ENCODE measurements at places on chromosomes 1 and 21.
A peak's percentile ranks its signal among the peaks of the same experiment; 100 is the strongest.

DNA sequence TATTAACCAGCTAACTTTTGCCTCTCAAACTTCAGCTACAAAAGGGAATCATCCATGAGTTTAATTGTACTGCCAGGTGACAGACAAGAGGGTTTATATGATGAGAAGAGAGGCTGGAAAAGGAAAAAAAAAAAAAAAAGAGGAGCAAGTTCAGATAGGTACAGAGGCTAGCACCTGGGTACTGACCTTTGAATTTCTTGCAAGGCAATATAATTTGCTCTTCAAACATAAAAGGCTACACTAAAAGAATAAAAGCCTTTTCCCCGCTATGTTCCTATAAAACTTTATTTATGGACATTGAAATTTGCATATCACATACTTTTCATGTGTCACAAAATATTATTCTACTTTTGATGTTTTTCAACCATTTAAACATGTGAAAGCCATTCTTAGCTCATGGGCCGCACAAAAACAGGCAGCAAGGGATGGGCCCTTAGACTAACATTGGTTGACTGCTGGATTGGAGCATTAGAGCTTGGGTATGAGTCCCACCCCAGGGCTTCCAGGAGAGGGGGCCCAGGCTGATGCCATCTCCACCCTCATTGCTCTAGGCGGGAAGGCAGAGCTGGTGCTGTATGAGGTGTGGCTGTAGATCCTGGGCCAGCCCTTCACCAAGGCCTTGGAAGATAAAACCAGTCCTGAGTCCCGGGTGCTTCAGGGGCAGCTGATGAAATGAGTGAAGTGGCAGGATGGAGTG lies 44.3 kb downstream of the ATP1B1 start:
- no peak overlapping the region for H3K4me3 ChIP-seq
- H3K36me3 ChIP-seq = no peaks in the 10 kb centered on the region
- H3K4me1 ChIP-seq = peaks cover 28% of the 10 kb centered on the region
- no peak for DNase-seq
- H3K27ac ChIP-seq = peak overlapping the region; percentile 17
- H3K27me3 ChIP-seq = no peaks in the 10 kb centered on the region

DNA sequence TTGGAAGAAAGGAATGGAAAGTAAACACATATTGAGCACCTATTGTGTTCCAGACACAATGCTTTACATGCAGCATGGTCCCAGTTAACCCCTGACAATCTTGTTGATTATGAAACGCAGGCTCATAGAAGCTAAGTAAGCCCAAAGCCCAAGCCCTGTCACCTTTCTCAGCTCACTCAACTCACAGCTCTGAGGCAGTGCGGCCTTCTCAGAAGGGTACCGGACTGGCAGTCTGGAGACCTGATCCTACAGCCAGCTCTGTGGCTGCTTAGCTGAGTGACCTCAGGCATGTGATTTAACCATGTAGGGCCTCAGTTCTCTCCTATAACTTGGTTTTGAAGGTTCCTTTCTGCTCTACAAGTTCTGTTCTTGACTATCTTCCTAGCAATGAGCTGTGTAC lies 464 bp upstream of the RNASEL start:
- DNase-seq = no peak
- H3K27ac ChIP-seq = peak overlapping the region; percentile 97
- H3K27me3 ChIP-seq = no peaks in the 10 kb centered on the region
- H3K36me3 ChIP-seq = no peaks in the 10 kb centered on the region
- peaks cover 2% of the 10 kb centered on the region for H3K4me1 ChIP-seq
- H3K4me3 ChIP-seq = no peak overlapping the region

DNA sequence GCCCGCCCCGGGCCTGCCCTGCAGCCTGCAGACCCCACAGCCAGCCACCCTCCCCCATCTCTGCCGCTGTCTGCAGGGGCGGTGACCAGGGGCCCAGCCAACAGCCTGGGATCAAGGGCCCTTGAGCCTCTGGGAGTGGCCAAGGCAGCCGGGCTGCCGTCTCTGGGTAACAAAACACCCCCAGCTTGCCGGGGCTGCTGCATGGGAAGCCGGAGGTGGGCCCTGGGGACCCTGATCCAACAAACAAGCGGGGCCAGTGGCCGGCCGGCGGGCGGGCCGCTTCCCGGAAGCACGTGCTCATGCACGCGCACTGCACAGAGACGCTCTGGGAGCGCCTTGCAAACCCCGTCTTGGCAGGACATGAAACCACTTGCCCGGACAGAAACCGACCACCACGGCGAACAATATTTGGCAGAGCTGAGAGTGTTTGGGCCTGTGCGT lies 13.2 kb downstream of the MEGF6 start:
- peak overlapping the region; percentile 31 for H3K27ac ChIP-seq
- no peaks in the 10 kb centered on the region for H3K36me3 ChIP-seq
- peak; percentile 30 for DNase-seq
- no peaks in the 10 kb centered on the region for H3K27me3 ChIP-seq
- H3K4me1 ChIP-seq = peaks cover 15% of the 10 kb centered on the region
- H3K4me3 ChIP-seq = no peak overlapping the region

DNA sequence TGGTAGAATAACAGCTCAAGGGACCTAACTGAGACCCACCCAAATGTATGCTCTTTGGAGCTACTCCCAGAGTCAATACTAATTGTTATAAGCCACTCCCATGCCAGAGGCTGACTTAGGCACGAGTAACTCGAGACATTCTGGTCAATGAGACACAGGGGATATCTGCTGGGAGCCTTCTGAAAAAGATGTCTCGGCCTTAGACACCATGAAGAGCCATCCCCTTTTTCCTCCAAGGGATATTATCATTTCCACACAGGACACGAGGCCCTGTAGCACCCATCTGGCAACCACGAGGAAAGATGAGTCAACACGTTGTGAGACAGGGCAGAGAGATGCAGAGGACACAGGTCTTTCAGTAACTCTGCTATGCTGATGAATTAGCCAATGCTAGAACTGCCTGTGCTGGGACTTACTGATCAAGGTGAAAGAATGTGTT lies 30.7 kb downstream of the ITPKB start:
- no peak overlapping the region for H3K4me3 ChIP-seq
- peak; percentile 60 for DNase-seq
- H3K4me1 ChIP-seq = peaks cover 12% of the 10 kb centered on the region
- H3K36me3 ChIP-seq = no peaks in the 10 kb centered on the region
- peak overlapping the region; percentile 53 for H3K27ac ChIP-seq

DNA sequence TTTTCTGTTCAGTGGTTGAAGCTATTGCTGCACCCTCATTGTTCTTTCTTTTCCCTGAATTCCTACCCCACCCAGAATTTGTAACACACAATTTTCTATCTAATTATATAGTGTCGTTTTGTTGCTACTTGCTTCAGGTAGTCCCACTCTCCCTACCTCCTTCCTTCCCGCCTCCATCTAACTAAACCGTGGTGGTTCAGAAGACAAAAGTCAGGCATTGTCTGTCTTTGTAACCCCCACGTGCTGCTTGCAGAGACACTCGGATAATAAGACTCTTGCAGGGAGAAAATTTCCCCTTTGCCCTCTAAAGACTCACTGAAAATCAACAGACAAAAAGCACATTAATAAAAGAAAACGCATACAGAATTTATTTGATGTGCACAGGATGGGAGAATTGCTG lies 46.2 kb upstream of the BTG3 start:
- H3K27me3 ChIP-seq = no peaks in the 10 kb centered on the region
- H3K4me3 ChIP-seq = no peak overlapping the region
- no peak for DNase-seq

- peaks cover 36% of the 10 kb centered on the region for H3K4me1 ChIP-seq
- peaks cover 5% of the 10 kb centered on the region for H3K36me3 ChIP-seq
- peak overlapping the region; percentile 81 for H3K27ac ChIP-seq
- no peak for DNase-seq
- no peaks in the 10 kb centered on the region for H3K27me3 ChIP-seq
- H3K4me3 ChIP-seq = no peak overlapping the region
Measured at GRCh38 chr1:150808846-150809245, 786 bp upstream of the CTSK start.

GRCh38 chr1:185368313-185368855 lies 51.3 kb upstream of the IVNS1ABP start:
- H3K27me3 ChIP-seq = no peaks in the 10 kb centered on the region
- H3K36me3 ChIP-seq = no peaks in the 10 kb centered on the region
- DNase-seq = no peak
- H3K4me1 ChIP-seq = no peaks in the 10 kb centered on the region

GRCh38 chr1:201383647-201384405 lies 6.3 kb upstream of the TNNT2 start:
- peak; percentile 72 for DNase-seq
- no peaks in the 10 kb centered on the region for H3K27me3 ChIP-seq
- H3K4me3 ChIP-seq = no peak overlapping the region
- H3K36me3 ChIP-seq = no peaks in the 10 kb centered on the region
- H3K4me1 ChIP-seq = peaks cover 16% of the 10 kb centered on the region
- peak overlapping the region; percentile 74 for H3K27ac ChIP-seq

- no peaks in the 10 kb centered on the region for H3K27me3 ChIP-seq
- DNase-seq = no peak
- H3K4me3 ChIP-seq = no peak overlapping the region
- H3K4me1 ChIP-seq = no peaks in the 10 kb centered on the region
Measured at GRCh38 chr1:175163702-175164101, 28.9 kb downstream of the KIAA0040 start.

DNA sequence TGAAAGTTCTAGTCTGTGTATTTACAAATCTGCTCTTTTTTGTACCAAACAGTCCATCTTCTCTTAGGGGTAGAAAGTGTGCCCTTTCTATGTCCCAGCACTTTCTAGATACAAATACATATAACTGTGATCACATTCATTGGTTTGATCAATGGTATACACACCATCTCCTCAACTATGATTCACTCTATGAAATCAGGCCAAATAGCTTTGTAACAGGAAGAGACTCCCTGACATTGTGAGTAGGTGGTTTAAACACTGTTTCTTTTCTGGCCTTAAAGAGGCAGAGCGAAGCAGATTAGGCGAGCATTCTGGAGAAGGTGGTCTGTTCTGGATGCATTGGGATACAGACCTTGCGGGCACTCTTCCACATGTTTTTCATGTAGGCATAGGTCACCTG lies 39.3 kb upstream of the EXOSC10 start:
- DNase-seq = no peak
- no peaks in the 10 kb centered on the region for H3K27me3 ChIP-seq
- no peaks in the 10 kb centered on the region for H3K36me3 ChIP-seq
- no peak overlapping the region for H3K4me3 ChIP-seq
- H3K27ac ChIP-seq = no peak overlapping the region
- H3K4me1 ChIP-seq = peaks cover 6% of the 10 kb centered on the region

DNA sequence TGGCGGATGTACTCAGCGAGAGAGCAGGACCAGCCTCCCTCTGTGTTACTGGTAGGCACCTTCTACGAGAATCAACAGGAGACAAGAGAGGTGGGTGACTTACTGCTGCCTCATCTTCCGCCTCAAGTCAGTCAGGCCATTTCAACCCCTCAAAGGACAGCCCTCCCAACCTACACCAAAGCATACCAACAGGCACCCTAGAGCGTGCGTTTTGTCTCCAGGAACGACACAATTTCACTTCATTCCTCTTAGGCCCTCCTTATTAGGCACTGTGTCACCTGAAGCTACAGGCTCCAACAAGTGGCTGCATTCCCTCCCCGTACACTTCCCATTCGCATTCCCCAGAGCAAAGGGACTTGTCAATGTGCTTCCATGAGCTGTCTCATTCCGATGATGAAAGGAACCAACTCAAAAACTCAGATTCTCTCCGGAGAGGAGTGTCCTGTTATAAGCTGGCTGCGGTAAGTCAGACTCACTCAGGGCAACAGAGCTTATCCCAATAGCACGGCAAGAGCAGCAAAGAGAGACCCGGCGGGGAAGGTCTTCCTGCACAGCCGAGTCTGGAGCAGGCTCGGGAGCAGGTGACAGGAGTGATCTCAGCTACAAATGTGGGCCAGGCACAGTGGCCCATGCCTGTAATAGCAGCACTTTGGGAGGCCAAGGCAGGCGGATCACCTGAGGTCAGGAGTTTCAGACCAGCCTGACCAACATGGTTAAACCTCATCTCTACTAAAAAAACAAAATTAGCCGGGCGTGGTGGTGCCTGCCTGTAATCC lies 120.6 kb upstream of the IFFO2 start:
- peaks cover 9% of the 10 kb centered on the region for H3K4me1 ChIP-seq
- no peaks in the 10 kb centered on the region for H3K36me3 ChIP-seq
- no peak for DNase-seq
- no peaks in the 10 kb centered on the region for H3K27me3 ChIP-seq

- peak overlapping the region; percentile 56 for H3K27ac ChIP-seq
- no peaks in the 10 kb centered on the region for H3K36me3 ChIP-seq
- peak; percentile 48 for DNase-seq
- peaks cover 48% of the 10 kb centered on the region for H3K27me3 ChIP-seq
- H3K4me1 ChIP-seq = peaks cover 6% of the 10 kb centered on the region
Measured at GRCh38 chr21:25639551-25640201, 618 bp downstream of the JAM2 start.

GRCh38 chr1:226119169-226119568 lies 56.7 kb downstream of the H3-3A start:
- no peaks in the 10 kb centered on the region for H3K27me3 ChIP-seq
- peaks cover 7% of the 10 kb centered on the region for H3K4me1 ChIP-seq
- no peak overlapping the region for H3K27ac ChIP-seq

GRCh38 chr1:67733681-67734322 lies 48.8 kb downstream of the GADD45A start:
- H3K4me1 ChIP-seq = peaks cover 5% of the 10 kb centered on the region
- no peak overlapping the region for H3K27ac ChIP-seq
- DNase-seq = no peak
- H3K36me3 ChIP-seq = no peaks in the 10 kb centered on the region

DNA sequence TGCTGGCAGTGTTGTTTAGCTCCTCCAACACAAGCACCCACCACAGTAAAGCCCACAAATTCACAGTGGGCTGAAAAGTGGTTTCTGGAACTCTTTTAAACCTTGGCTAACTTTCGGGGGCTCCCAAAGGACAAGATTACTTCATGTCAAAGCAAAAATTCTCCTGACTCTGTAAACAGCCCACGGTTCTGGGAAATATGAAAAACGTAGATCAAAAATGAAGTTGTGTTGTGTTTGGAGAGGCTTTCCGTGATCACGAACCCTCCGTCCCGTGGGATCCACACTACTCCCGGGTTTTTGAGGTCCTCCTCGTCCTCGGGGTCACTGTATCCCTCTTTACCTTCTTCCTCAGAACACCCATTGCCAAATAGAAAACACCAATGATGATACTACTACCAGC lies 159.0 kb upstream of the RUNX1 start:
- H3K4me1 ChIP-seq = peaks cover 14% of the 10 kb centered on the region
- H3K27ac ChIP-seq = peak overlapping the region; percentile 25
- H3K4me3 ChIP-seq = no peak overlapping the region
- DNase-seq = no peak

DNA sequence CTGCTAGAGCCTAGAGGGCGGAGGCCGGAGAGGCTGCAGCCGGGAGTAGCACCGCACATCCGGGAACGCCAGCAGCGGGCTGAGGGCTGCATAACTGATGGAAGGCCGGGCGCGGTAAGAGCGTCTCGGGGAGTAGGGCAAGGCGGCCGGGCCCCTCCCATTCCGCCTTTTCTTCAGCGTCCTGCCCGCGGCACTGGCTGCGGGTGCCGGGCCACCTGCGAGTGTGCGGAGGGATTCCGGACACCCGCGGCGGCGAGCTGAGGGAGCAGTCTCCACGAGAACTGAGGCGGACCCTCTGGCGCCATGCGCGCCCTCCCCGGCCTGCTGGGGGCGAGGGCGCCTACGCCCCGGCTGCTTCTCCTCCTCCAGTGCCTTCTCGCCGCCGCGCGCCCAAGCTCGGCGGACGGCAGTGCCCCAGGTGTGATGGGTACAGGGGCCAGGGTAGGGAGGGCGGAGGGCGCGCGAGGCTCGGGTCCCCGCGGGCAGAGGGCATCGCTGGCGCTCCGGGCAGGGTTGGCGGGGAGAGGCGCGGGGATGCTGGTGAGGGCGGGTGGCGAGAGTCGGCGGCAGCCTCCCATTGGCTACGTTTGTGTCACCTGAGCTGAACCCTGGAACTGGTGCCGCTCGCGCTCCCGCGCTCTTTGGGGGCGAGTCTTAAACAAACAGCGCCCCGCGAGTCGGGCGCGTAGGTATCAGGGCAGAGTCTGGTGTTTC lies 334.4 kb downstream of the SRGAP2C start:
- no peak overlapping the region for H3K27ac ChIP-seq
- peaks cover 3% of the 10 kb centered on the region for H3K27me3 ChIP-seq
- peak; percentile 63 for DNase-seq
- H3K4me3 ChIP-seq = peak overlapping the region; percentile 72
- no peaks in the 10 kb centered on the region for H3K36me3 ChIP-seq
- H3K4me1 ChIP-seq = peaks cover 2% of the 10 kb centered on the region
